ENCODE measurements at places on chromosomes 16 and 17.

DNA sequence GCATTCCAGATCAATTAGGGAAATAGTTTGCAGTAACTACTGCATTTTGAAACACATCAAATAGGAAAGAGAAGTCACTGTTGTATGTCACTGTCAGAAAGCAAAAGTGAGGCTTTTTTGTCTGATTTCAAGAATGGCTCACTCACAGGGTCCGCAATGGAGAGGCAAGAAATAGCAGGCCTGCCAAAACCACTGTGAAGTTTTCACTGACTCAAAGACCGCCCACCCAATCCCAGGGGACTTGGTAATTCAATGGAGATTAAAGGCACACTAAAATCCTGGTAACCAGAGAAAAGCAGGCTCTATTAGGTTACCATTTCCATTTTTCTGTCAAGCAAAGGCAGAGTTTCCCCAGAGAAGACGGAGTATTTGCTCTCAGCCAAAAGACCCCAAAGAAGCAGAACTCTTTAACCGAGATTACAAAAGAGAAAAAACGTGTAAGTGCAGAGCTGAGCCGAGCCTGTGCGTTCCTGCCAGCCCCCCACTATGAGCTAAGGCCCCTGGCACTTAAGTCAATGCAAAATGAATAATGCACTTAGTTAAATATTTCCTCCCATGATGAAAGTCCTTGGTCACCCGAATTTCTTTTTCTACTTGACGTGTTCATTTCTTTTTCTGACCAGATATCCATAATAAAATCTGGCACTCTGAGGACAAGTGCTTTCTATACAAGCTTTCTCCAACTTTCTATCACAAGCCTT, 57.0 kb downstream of the FOXL1 start:
- no peak for DNase-seq

GRCh38 chr17:6532441-6532885, 23.9 kb downstream of the PITPNM3 start:
- DNase-seq = no peak

DNA sequence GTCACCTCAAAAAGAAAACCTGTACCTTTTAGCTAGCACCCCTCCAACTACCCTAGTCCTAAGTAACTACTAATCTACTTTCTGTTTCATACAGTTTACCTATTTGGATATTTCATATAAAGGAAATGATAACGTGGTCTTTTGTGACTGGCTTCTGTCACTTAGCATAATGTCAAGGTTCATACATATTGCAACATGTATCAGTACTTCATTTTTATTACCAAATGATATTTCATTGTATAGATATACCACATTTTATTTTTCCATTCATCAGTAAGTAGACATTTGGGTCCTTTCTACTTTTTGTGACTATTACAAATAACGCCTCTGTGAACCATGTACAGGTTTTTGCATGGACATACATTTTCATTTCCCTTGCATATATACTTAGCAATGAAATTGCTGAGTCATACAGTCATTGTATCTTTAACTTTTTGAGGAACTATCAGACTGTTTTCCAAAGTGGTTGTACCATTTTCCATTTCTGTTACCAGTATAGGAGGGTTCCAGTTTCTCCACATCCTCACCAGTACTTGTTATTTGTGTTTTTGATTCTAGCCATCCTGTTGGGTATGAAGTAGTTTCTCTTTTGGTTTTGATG, 23.7 kb downstream of the MOSMO start:
- DNase-seq = no peak

- no peak for DNase-seq
Observed at GRCh38 chr17:59493867-59494266, 71.5 kb upstream of the DHX40 start.

DNA sequence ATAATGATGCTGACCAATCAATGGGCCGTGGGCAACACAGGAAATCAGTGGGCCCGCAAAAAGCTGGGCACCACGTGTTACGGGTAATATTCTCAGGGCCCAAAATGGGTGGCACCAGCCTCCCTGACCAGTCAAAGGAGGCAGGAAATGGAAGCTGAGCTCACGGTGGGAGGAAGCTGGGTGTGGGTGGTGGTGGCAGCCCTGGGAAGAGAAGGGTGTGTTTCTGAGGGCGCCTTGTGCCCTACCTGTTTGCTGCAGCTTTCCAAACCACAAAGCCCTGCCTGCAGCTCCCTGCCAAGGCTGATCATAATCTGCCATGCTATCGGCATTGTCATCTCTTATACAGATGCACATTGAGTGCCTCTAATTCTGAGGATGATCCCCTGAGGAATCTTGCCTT, 457.9 kb downstream of the SLC39A11 start:
- DNase-seq = peak; percentile 17

- DNase-seq = no peak
Observed at GRCh38 chr17:17900615-17901520, 64.1 kb upstream of the SREBF1 start.

DNA sequence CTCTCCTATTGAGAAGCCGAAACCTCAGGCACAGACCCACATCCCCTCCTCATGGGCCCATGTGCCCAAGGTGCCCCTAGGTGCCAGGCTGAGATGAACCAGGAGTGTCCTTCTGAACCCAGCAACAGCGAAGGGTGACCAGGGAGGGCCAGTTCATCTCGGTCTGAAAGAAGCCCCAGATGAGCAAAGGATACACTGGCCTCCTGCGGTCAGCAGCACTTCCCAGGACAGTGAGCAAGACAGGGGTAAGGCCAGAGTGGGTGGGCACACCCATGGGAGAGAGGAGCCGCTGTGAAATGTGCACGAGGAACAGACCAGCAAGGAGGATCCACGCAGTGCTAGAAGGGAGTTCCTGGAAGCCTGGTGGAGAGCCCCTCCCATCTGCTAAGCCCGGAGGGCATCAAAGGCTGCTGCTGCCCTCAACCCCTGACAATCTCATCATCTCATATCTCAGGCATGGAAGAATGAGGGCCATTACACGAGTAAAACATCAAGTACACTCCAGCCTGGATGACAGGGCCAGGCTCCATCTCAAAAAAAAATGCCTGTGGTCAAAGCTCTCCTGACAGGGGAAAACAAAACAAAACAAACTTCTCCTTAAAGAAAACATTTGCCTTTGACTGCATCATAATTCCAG, 3.3 kb upstream of the HBZ start:
- DNase-seq = no peak

- DNase-seq = no peak
Observed at GRCh38 chr16:81415751-81416150, 28.9 kb upstream of the CMIP start.

GRCh38 chr17:8122924-8123694, 797 bp downstream of the HES7 start:
- no peak for DNase-seq

GRCh38 chr16:20865420-20866131, 34.6 kb downstream of the DCUN1D3 start:
- DNase-seq = no peak

DNA sequence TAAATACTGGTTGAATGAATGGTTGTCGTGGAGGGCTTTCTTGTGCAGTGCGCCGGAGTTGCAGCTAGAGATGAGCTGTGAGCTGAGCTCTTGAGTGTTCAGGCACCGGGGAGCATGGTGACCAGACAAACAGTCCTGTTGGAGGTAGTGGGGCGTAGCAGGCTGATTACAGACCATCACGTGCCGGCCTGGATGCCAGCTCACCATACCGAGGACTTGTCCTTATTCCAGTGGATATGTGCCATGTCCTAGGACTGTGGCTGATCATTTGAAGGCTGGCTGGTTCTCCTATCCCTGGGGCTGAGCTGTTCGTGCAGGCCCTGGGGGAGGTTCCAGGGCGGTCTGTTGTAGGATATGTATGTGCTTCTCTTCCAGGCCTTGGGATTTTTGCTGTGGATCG, 60.0 kb downstream of the ABCC1 start:
- no peak for DNase-seq

- no peak for DNase-seq
Observed at GRCh38 chr17:40349895-40350688, 14.4 kb downstream of the GJD3 start.

DNA sequence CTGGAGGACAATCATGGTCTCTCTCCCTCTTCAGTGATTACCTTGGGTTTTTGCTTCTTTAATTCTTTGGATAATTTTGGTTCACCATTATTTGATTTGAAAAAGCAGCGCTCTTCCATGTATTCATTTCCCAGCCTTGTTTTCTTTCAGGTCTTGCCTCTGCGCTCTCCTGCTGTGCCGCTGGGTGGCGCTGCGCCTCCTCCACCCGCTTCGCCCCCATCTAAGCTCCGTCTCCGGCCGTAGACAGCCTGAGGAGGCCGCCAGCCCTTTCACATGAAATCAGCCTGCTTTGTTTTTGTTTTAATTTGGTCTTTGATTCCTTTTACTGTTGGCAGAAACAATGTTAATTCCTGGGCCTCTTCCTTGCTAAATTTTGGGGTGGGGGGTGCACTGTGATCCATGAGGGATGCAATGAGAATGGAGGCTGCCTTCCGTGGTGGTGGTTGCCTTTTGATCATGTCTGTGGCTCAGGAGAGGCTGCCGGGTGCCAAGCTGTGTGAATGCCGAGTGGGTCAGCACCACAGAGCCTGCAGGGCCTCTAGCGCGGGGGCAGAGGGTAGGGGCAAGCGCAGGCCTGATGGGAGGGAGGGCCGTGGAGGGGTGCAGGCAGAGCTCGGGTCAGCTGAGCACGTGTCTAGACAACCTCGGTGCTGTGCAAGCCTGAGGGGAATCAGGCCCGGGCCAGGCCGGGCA, 64.1 kb downstream of the PLD6 start:
- peak; percentile 26 for DNase-seq

DNA sequence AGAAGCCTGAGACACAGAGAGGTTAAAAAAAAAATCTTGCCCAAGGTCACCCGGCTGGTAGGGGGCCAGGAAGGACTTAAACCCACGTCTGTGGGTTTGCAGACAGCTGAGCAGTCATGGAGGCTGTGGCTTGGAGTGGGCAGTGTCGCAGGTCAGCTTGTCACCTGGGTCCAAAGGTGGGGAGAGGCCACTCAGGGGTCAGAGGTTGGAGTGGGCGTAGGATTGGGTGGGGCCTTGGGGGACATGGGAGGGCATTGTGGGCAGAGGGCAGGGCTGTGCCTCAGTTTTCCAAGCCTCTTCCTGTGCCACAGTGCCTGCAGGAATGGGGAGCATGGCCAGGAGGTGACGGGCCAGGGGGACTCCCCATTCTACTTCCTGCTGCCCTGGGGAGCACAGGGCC, 2.0 kb upstream of the NDRG4 start:
- no peak for DNase-seq

- DNase-seq = peak; percentile 20
Observed at GRCh38 chr16:11405331-11406176, 60.3 kb downstream of the RMI2 start.

GRCh38 chr16:70646260-70647241, at the start of gene IL34:
TSS of gene IL34 (plus strand) at chr16:70646559. CDS start at chr16:70646948, 389 bp downstream.
- no peak for DNase-seq

DNA sequence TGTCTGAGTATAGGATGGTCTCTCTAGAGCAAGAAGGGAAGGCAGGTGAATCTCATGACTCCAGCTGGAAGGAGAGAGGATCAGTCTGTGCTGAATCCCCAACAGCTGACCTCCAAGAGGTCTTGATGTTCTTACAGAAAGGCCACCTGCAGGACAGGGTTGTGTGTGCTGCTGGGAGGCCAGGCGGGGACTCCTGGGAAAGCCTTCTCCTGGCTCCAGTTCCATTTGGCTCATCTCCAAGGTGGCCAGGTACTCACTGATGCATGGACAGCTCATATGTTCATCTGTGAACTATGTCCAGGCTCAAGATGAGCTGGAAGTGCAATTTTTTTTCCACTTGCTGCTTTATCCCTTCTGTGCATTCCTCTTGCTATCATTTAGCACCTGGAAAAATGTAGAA, 730.2 kb upstream of the RBFOX1 start:
- no peak for DNase-seq

- peak; percentile 25 for DNase-seq
Observed at GRCh38 chr16:87723226-87723623, 42.6 kb downstream of the KLHDC4 start.

GRCh38 chr16:69706256-69706974, 19.9 kb downstream of the NQO1 start:
- DNase-seq = no peak

GRCh38 chr16:29665294-29666077, 2.4 kb downstream of the SPN start:
- DNase-seq = peak; percentile 37

DNA sequence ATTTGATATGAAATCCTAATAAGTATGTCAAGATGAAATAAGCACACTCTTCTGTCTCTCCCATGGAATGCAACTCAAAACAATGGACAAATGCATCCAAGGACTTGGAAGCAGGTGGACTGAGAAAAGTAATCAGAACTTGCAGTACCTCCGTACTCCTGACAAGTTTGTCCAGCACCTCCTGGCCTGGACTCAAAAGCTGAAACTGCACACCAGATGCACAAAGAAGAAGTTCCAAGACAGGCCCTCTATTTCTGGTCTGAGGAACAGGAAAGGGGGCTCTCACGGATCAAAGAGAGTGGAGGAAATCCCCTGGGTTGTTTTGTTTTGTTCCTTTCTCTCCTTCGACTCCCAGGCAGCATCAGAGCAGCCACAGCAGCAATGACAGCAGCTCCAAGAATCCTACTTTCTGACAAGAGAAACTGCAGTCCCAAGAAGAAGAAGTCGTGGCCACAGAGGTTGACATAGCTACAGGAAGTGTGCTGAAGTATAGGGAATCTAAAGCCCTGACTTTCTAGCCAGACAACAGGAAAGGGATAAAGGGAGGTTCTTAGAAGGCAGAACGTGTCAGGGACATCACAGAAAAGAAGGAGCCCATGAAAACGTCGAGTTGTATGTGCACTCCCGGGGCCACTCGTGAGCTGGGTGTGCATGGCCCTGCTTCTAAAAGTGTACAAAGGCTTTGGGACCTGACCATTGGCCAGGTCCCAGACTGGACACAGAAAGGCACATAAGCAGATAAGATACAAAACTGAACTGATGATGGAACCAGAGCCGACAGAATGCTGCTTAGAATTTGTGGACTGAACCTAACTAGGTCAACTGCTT, 29.3 kb downstream of the AKAP10 start:
- no peak for DNase-seq

DNA sequence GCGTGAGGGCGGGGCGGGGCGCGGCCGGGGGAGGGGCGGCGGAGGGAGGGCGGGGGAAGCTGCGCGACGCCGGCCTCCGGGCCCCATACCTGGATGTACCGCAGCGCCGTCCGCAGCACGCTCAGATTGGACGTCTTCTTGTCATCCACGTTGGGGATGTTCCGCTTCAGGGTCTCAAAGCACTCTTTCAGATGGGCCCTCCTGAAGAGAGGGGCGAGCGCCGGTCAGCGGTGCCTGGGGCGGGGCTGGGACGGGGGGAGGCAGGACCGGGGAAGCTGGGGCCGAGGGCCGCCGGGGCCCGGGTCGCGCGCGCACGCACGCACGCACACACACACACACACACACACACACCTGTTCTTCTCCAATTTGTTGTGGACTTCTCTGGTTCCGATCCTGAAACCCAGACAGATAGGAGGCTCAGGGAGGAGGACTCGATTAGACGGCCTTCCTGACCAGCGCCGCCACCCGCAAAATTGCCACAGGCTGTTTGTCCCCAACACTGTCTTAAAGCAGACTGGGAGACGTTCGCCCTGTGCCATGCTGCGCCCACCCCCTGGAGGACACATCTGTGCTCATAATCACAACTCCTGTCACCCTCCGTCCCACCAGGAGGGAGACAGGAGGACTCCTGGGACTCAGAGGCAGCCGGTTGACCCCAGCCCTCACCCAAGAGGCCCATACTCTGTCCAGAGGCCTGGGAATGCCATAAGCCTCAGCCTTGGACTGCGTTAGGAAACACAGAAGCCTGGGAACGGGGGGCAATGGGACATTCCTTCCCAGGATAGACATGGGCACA, 6.7 kb downstream of the MNT start:
- DNase-seq = no peak

GRCh38 chr16:79101491-79101890, 499.0 kb downstream of the MAF start:
- no peak for DNase-seq
